ENCODE measurements at places on chromosomes 16 and 17. TPM values are rescaled to one million over a fixed set of nuclear protein-coding genes. Genes with fewer than 3 reads are reported as not detected.

DNA sequence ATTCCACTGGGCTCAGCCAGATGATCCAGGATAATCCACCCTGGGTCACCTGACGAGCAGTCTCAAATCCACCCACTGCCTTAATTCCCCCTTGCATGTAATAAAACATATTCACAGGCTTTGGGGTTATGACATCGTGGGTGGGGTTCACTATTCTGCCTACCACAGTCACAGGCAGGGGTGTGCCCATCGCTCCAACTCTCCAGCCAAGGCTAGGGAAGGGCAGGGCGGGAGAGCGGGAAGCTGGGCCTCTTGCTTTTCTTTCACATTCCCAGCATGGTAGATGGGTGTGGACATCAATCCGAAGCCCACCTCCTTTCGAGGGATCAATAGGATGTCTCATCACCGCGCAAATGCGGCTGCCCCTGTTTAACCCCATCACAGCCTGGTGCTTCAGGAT, 12.7 kb upstream of the CD300LD start:
- DNase-seq: no peak

- no peak for DNase-seq
Measured at GRCh38 chr17:45335721-45336120, 18.9 kb upstream of the MAP3K14 start.

The SPNS2 gene
- total RNA-seq: 0.09 TPM

The RHBDL1 gene
- 3.3 TPM for total RNA-seq

The FOXN1 gene
- not detected for total RNA-seq

DNA sequence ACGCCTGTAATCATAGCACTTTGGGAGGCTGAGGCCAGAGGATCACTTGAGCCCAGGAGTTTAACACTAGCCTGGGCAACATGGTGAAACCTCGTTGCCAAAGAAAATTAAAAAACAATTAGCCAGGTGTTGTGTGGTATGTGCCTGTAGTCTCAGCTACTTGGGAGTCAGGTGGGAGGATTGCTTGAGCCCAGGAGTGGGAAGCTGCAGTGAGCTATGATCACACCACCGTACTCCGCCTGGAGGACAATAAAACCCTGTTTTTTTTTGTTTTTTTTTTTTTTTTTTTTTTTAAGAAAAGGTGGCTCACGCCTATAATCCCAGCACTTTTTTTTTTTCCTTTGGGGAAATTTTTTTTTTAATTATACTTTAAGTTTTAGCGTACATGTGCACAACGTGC, 26.1 kb downstream of the RAP1GAP2 start:
- no peak for DNase-seq

DNA sequence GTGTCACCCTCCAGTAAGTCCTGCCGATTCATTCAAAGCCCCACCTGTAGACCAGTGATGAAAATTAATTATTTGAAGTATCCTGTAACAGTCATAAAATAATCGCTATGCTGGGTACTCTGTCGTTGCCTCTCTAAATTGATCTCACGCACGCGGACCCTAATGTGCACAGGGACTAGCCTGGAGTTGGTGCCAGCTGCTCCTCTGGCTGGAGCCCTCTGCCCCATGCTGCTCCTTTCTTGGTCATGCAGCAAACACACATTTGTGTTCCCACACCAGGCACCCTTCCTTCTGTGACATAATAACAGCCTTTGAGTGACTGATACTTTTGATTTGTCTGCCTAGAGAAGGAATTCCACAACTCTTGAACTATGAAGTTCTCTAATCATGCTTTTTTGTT, 16.0 kb downstream of the RAB11FIP3 start:
- DNase-seq: no peak

- no peak for DNase-seq
Measured at GRCh38 chr16:84569382-84569987, 48.4 kb downstream of the COTL1 start.

GRCh38 chr17:19748807-19749193, 702 bp upstream of the ALDH3A1 start:
- no peak for DNase-seq

The KAT7 gene
- 81.7 TPM for total RNA-seq

The KRT9 gene
- not detected for total RNA-seq

DNA sequence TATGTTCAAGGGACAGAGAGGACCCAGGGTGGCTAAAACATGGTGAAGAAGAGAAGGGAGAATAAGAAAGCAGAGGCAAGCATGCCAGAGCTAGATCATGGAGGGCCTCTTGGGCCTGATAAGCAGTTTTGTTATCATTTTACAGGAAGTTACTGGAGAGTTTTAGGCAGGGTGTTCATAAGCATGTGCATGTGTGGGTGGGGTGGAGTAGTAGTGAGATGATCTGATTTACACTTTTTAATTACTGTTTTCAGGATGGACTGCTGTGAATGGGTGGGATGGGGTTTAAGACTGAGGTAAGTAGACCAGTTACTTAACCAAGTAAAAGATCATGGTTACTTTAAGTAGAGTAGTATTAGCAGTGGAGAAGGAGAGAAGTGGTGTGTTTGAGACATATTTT, 173.6 kb downstream of the PHKB start:
- DNase-seq: no peak

The C1QL1 gene
- 2.8 TPM for total RNA-seq

The UBFD1 gene
- 113 TPM for total RNA-seq

GRCh38 chr17:61775364-61775763, 88.0 kb downstream of the BRIP1 start:
- DNase-seq: no peak

Measured in endodermal cell (in vitro differentiated cells).